Stimulated activated CD8-positive, alpha-beta memory T cell treated with anti-CD3 and anti-CD28 coated beads, Interleukin-2, amount 100 ng/mL, for 1 hour (primary cell): ENCODE measurements at places on chromosomes 6 and 20.

DNA sequence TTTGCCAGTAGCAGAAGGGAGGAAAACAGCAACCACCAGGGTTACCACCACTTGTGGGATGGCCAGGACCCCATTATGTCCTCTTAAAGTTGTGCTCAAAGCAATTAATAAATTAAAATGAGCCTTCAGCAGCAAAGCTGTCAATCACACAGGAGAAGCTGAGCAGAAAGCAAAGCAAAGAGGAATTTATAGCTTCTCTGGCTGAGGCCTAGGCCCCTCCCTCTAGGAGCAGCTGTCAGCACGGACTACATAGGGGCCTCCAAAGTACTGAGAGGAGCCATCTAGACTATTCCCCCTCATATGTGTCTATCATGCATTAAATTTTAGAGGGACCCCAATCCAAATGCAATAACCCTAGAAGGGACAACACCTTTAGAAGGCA is 6.4 kb downstream of the CCND3 start:
- DNase-seq = no peak

- DNase-seq = no peak
Observed at GRCh38 chr20:62684981-62685380, 23.7 kb upstream of the NTSR1 start.

DNA sequence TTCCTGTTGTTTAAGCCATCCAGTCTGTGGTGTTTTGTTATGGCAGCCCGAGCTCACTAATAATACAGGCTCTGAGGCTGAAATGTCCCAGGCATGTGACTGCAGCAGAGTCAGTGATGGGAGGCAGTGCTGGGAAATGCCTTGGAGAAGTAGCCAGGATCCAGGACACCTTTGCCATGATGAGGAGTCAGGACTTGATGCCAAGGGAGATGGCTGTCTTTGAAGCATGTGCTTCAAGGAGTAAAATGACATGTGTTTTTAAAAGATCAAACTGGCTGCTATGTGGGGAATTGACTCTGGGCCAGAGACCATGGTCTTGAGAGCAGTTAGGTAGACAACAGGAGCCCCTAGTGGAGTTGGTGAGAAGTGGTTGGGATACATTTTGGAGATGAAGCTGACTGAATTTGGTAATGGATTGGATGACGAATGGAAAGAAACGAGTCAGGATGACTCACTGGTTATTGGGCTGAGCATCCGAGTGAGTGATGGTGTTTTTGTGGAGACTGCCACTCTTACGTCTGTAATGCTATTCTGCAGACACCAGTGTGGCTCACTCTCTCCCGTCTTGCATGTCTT is 322.2 kb downstream of the PLCB1 start:
- DNase-seq = no peak

DNA sequence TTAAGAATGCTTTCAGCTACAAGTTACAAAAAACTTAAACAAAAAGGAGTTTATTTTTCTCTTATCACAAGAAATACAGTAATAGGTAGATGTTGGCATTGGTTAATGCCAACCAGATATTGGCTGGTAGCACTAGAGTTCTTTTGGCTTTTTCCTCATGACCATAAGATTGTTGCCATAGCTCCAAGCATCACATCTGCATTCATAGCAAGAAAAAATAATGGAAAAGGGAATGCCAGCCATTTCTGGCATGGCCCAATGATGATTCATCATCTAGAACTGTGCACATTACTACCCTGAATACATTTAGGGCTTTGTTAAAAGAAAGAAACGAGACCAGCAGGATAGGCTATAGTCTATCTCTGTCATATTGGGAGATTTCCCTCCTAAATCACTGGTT is 20.8 kb upstream of the SIRT5 start:
- no peak for DNase-seq

- DNase-seq = no peak
Observed at GRCh38 chr6:30743099-30744053, 889 bp upstream of the FLOT1 start.

- no peak for DNase-seq
Observed at GRCh38 chr6:149278997-149279396, 38.5 kb upstream of the TAB2 start.

GRCh38 chr6:43219814-43220213 is 9.5 kb downstream of the DNPH1 start:
- DNase-seq = no peak

DNA sequence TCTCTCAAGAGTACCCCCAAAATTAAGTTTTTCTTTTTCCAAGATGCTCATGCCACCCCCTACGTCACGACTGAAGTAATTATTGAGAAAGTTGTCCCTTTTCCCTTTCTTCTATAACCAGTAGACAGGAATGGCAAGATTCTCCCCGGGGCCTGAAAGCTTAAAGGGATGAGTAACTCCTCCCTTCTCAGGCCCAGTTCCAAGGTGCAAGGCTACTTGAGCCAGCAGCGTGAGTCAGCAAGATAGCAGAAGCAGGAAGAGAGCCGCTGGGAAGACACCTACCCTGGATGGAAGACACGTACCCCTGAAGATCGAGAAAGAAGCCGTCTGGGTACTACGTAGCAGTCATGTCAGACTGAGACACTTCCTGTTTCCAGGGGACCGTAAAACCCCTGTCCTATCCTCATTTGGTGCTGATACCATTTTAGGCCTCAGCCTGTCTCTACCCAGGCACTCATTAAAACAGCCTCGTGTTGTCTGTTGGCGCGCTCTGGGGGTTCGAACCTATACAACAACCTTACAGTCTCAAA is 241.0 kb downstream of the ADGRG6 start:
- DNase-seq = no peak

- DNase-seq = no peak
Observed at GRCh38 chr6:166476634-166477215, 94.0 kb upstream of the MPC1 start.
